ENCODE measurements at places on chromosomes 3 and 15. TPM values are rescaled to one million over a fixed set of nuclear protein-coding genes. Genes with fewer than 3 reads are reported as not detected.

ROPN1 gene
- not detected for total RNA-seq

PLA2G4E gene
- not detected for total RNA-seq

TMEM108 gene
- not detected for total RNA-seq

OR5H2 gene
- not detected for total RNA-seq

TRIM42 gene
- not detected for total RNA-seq

SPG11 gene
- 42.4 TPM for total RNA-seq

CLDN11 gene
- not detected for total RNA-seq

CMTM6 gene
- total RNA-seq, result 34.7 TPM
